Ovary (tissue), 10 donors: ENCODE measurements at places on chromosomes 11 and 22. TPM values are rescaled to one million over a fixed set of nuclear protein-coding genes. Genes with fewer than 3 reads are reported as not detected.

The KLHDC7B gene
- total RNA-seq, result 0.12 TPM

The MRGPRX2 gene
- total RNA-seq, result not detected

The TP53AIP1 gene
- total RNA-seq, result not detected

The POTEH gene
- total RNA-seq, result not detected

The KRTAP5-5 gene
- total RNA-seq, result not detected

The SLCO2B1 gene
- 38.8 TPM for total RNA-seq

The MRGPRE gene
- total RNA-seq, result not detected

The PIH1D2 gene
- 0.83 TPM for total RNA-seq

The PC gene
- 22.8 TPM for total RNA-seq

The CCDC87 gene
- total RNA-seq, result 0.33 TPM

The KCNJ5 gene
- total RNA-seq, result 1.0 TPM

The RAG2 gene
- total RNA-seq, result not detected

The ASCL2 gene
- total RNA-seq, result 0.36 TPM

The WNT11 gene
- 5.0 TPM for total RNA-seq

The PGA5 gene
- not detected for total RNA-seq

The OR52N4 gene
- not detected for total RNA-seq

The NRIP3 gene
- total RNA-seq, result 1.2 TPM

The MOGAT2 gene
- not detected for total RNA-seq

The TNNI2 gene
- total RNA-seq, result not detected

The H19 gene
- 302 TPM for total RNA-seq

The KRTAP5-10 gene
- 0.35 TPM for total RNA-seq

The GNAZ gene
- 40.8 TPM for total RNA-seq

The MIF gene
- 361 TPM for total RNA-seq

The EHF gene
- 38.6 TPM for total RNA-seq

The TMEM191B gene
- total RNA-seq, result 2.6 TPM

The RRAS2 gene
- total RNA-seq, result 45.2 TPM

The MYRF gene
- 23.3 TPM for total RNA-seq

The POU2F3 gene
- total RNA-seq, result 1.0 TPM

The CTSW gene
- total RNA-seq, result 0.35 TPM

The ACRV1 gene
- not detected for total RNA-seq

The SERHL2 gene
- total RNA-seq, result 10.1 TPM

The TLCD5 gene
- 4.0 TPM for total RNA-seq

The HORMAD2 gene
- total RNA-seq, result not detected

The LRRC74B gene
- 1.2 TPM for total RNA-seq

The SLC22A25 gene
- total RNA-seq, result not detected

The DUSP8 gene
- total RNA-seq, result 10.7 TPM

The CDK2AP2 gene
- total RNA-seq, result 66.1 TPM

The CALCB gene
- 0.08 TPM for total RNA-seq

The OMP gene
- total RNA-seq, result 1.7 TPM

The CHRM1 gene
- total RNA-seq, result not detected

The NRGN gene
- 4.0 TPM for total RNA-seq

The E2F8 gene
- total RNA-seq, result 0.42 TPM

The MS4A6E gene
- not detected for total RNA-seq
